ENCODE measurements at places on chromosomes 11 and 22. TPM values are rescaled to one million over a fixed set of nuclear protein-coding genes. Genes with fewer than 3 reads are reported as not detected.

SIK3 gene
- 17.2 TPM for total RNA-seq

TMPRSS5 gene
- total RNA-seq = under 0.01 TPM

OR2D2 gene
- 0.28 TPM for total RNA-seq

PDE2A gene
- not detected for total RNA-seq

OR4C6 gene
- not detected for total RNA-seq

DDI1 gene
- not detected for total RNA-seq

TSPAN32 gene
- not detected for total RNA-seq

OVOL1 gene
- total RNA-seq = not detected

OR5B21 gene
- total RNA-seq = not detected

TBRG1 gene
- 13.3 TPM for total RNA-seq

SMTNL1 gene
- total RNA-seq = not detected

C11orf21 gene
- not detected for total RNA-seq

CDKN1C gene
- total RNA-seq = 1.6 TPM

WBP2NL gene
- not detected for total RNA-seq

AIFM3 gene
- 0.18 TPM for total RNA-seq

SHISAL1 gene
- 1.1 TPM for total RNA-seq

CD6 gene
- not detected for total RNA-seq

PRR33 gene
- total RNA-seq = not detected

OTUB1 gene
- 53.6 TPM for total RNA-seq

RIMBP3C gene
- total RNA-seq = 0.36 TPM

SNX32 gene
- not detected for total RNA-seq

TPBGL gene
- not detected for total RNA-seq

OR51B5 gene
- 0.54 TPM for total RNA-seq

C11orf68 gene
- total RNA-seq = 19.4 TPM

CABP4 gene
- total RNA-seq = not detected

OR52A1 gene
- total RNA-seq = not detected

VSIG10L2 gene
- not detected for total RNA-seq

CSKMT gene
- total RNA-seq = 6.4 TPM

MUC5AC gene
- not detected for total RNA-seq

UBQLN3 gene
- total RNA-seq = not detected

APOA5 gene
- total RNA-seq = not detected

MICALL1 gene
- 12.2 TPM for total RNA-seq

CRYBA4 gene
- not detected for total RNA-seq

KCNJ5 gene
- total RNA-seq = not detected

PAK1 gene
- 60.6 TPM for total RNA-seq

CATSPER1 gene
- 0.28 TPM for total RNA-seq

OR4A16 gene
- total RNA-seq = not detected

MMP7 gene
- not detected for total RNA-seq

YAP1 gene
- 251 TPM for total RNA-seq

IFITM1 gene
- 24.2 TPM for total RNA-seq

All from IMR-90 (cell line).